ENCODE measurements at places on chromosomes 5 and 9.

DNA sequence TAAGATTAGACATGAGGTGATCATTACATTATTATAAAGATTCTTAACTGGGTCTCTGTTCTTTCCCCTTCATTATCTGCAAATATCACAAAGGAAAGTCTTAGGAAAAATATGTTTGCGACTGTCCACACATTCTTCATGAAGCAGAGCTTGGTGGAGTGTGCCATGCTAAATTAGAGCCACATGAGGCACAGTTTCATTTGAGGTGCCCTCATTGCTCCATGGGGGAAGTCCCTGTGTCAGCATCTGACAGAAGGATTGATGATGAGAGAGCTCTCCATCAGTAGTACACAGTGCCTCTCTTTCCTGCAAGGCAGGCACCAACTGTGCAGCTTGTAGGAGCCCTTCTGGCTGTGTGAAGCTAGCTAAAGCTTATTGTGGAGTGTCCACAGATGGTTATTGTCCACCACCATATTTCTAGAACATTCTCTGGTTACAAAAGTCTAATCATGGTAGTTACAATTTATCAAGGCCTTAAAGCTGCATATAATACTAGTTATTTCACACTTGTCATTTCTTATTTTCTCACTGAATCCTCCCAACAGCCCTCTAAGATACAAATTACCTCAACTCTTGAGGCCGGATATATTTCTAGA, 63.9 kb downstream of the C9orf152 start:
- no peak for DNase-seq

DNA sequence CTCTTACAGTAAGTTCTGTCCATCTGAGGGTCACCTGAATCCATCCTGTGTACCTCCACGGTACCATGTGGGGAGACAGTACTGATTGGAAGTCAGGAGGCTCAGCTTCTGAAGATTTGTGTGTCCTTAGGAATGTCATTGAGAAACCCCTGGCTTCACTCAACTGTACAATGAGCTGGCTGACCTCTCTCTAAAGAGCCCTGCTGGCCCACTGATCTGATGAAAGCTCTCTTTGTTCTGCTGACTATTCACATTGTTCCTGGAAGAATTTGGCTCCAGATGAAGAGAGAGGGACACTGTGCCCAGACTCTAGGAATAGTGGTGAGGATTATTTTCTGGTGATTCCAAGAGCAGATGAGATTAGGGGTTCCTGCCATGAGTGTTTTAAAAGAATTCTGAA, 141.2 kb downstream of the LURAP1L start:
- no peak for DNase-seq

DNA sequence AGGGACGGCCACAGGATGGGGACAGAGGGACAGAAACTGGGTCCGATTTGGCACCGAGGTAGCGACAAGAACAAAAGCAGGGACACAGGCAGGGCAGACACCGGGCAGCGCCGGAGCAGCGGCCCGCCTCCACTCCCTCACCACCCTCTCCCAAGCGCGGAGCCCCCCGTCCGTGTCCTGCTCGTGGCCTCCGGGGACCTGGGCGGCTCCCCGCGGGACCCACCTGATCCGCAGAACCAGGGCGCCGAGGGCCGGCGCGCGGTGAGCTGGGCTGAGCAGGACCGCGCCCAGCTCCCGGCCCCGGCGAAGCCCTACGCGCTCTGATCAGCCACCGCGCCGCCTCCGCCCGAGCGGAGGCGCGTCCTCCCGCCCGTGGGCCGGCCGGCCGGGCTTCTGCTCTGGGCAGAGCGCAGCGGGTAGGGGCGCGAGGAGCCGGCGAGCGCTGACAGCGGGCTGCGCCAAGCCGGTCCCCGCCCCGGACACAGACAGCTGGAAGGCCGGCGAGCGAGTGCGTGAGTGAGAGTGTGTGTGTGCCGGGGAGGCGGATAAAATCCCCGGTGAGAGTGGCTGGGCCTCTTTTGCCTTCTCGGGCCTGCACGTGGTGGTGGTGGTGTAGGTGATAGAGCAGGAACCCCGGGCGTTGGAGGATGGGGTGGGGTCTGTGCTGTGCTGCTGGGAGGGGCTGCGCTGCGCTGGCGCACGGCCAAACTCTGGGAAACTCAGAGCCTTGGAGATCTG, at the start of gene GGTA1:
Gene GGTA1, minus strand, starts transcription at position 418 of the 738 bp plus-strand sequence. CDS start 31,922 bp downstream, outside the sequence.
- no peak for DNase-seq

DNA sequence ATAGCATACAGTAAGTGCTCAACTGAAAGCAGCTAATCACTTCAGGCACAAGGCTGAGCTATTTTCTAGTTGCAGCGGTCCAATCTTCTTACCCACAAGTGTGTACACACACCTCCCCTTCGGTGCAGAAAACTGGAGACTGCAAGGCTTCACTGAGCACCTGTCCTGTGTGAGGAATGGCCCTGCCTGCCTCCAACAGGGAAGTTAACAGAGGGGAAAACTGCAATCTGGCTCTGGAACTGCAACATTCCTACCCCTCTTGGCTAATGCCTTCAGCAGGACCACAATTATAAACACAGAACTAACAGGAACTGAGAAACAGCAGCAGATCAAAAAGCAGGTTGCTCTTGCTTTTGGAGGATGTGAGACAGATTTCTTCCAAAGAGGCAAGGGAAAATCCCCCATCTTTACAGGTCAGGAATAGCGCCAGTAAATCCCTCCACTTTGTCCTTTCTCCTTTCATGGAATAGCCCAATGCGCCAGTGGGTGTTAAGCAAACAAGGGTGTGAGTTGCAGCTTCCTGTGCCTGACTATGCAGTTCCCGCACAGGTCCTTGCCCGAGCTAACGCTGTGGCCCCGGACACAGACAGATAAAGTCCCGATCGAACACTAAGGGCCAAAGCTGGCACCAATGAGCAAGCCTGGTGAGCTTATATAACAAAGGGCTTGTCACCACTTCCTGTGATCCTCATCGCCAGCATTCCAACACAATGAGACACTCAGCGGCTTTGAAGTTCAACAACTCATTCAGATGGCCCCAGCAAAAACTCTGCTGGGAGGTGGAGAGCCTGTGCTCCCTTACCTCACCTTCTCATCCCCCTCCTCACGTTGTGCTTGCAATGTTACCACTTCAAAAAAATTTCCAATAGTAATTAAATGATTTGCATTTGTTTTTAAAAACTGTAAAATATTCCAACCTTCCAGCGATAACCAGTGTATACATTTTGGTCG, 21.5 kb downstream of the SHB start:
- no peak for DNase-seq

DNA sequence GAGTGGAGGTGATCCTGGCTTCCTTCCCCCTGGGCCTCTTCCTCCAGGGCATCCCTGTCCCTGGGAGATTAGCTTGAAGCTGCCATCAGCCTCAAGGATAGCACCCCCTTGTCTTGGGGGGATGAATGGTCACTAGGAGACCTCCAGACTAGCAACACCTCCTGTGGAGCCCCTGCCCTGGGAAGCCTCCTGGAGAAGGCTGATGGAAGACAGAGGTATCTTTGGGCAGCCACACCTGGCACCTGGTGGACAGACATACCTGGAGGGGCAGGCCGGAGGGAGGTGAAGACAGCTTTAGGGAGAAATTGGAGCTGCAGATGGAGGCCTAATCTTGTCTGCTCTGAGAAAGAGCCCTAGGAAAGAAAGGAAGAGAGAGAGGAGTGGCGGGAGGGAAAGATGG, 9.0 kb upstream of the TTLL11 start:
- DNase-seq, result no peak

GRCh38 chr5:58496488-58496887, 5.3 kb downstream of the GAPT start:
- DNase-seq, result no peak

GRCh38 chr9:25816439-25816838, 138.2 kb upstream of the TUSC1 start:
- no peak for DNase-seq

DNA sequence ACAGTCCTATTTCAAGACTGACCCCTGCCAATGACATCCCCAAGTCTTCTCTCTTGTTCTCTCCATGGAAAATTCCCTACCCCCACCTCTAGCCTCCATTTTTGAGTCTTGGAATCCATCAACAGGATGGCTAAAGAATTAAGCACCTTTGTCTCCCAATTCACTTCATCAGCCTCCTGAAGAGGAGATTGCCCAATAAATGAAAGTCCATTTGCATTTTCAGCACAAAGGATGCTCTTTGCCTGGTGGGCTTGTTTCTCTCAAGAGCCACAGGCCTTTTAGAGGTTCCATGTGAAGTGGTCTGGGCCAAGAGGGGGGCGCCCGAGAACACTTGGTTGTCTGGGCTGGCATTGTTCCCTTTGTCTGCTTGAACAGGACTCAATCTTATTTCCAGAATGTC, 12.6 kb downstream of the HSD17B3 start:
- DNase-seq, result no peak

- DNase-seq, result no peak
Measured at GRCh38 chr5:6175172-6175854, 203.0 kb downstream of the MED10 start.

DNA sequence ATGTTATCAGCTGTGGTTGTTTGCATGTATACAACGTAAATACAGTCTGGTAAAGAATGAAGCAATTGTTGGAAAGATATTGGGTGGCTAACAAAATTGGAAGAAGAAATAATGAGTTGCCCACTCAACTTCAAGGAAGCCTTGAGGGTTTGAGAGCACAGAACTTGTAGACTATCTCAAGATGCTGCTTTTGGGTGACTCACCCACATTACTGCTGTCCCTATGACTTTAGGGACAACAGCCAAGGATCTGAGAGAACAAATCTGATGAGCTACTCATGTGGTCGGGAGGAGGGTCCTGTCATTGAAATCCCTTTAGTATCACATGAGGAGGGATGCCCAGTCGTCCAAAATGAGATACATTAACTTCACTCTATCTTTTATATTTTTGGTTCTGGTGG, 261.8 kb downstream of the GAS1 start:
- DNase-seq, result no peak

- peak; percentile 35 for DNase-seq
Measured at GRCh38 chr9:127862075-127863011, 7.9 kb upstream of the ENG start.

GRCh38 chr5:43010935-43011315, 29.2 kb downstream of the ANXA2R start:
- no peak for DNase-seq

DNA sequence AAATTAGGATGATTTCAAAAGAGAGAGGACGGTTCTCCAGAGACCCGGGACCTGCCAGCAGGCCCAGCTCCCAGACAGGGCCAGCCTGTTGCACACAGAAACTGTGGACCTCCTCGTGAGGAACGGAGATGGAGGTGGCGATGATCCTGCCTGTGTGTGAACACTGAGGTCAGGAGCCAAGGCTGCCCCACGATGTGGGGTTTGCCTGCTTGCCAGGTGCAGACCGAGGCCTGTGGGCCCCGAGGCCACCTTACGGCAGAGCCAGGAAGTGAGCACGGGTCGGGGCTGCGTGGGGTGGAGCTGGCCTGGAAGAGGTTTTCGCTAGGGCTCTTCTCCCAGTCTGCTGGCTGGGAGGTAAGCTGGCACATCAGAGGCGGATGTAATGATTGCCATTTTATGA, 4.3 kb downstream of the FAM163B start:
- no peak for DNase-seq

DNA sequence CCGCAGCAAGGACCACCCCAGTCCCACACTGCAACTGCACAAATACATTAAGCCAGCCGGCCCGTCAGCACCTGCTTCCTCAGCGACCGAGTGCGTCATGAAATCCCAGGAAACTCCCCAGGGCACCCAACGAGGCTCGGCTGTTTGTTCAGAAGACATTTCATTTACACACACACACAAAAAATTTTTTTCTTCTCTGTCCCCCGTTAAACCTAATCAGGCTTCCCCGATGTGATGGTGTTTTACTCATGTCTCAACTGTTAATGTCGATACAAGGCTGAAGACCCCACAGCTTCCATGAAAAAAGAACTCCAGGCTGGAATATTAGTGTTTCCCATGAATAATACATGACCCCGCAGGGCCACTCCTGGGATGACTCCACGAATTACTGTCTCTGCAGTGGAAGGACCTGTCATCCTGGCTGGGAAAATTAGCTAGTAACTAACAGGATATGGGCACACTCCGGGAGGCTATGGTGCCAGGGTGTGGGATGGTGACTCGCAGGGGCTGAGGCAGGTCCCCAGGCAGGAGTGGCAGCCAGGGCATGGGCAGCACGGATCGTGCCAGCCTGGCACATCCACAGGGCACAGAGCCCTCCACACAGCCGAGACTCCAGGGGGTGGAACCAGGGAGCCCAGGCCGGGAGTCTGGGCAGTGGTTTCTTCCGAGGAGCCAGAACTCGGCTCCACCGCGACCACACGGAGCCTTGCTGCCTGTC, 102.4 kb downstream of the VAV2 start:
- no peak for DNase-seq

- no peak for DNase-seq
Measured at GRCh38 chr5:12951846-12952245, 992.6 kb downstream of the DNAH5 start.

DNA sequence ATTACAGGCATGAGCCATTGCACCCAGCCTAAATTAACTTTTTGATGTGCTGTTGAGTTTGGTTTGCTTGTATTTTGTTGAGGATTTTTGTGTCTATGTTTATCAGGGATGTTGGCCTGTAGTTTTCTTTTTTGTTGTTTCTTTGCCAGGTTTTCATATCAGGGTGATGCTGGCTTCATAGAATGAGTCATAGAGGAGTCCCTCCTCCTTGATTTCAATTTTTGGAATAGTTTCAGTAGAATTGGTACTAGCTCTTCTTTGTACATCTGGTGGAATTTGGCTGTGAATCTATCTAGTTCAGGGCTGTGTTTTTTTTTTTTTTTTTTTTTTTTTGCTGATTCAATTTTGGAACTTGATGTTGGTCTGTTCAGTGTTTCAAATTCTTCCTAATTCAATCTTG, 1164.3 kb upstream of the DMAC1 start:
- DNase-seq, result no peak

GRCh38 chr5:175478008-175478383, 364 bp upstream of the SFXN1 start:
- no peak for DNase-seq

- DNase-seq, result no peak
Measured at GRCh38 chr5:72351376-72351775, 31.2 kb downstream of the PTCD2 start.

- DNase-seq, result no peak
Measured at GRCh38 chr5:113201715-113202114, 225.1 kb downstream of the DCP2 start.

GRCh38 chr5:13581914-13582313, 362.6 kb downstream of the DNAH5 start:
- no peak for DNase-seq

Data from central memory CD4-positive, alpha-beta T cell (primary cell).